ENCODE measurements at places on chromosomes 2 and 18. TPM values are rescaled to one million over a fixed set of nuclear protein-coding genes. Genes with fewer than 3 reads are reported as not detected.

Gene IL37
- total RNA-seq, result not detected

Gene AQP12B
- total RNA-seq, result not detected

Gene GLB1L
- 6.9 TPM for total RNA-seq

Gene DYNC1I2
- total RNA-seq, result 124 TPM

Gene REG1A
- total RNA-seq, result not detected

Gene GALNT5
- total RNA-seq, result not detected

Gene CRYGD
- not detected for total RNA-seq

DNA sequence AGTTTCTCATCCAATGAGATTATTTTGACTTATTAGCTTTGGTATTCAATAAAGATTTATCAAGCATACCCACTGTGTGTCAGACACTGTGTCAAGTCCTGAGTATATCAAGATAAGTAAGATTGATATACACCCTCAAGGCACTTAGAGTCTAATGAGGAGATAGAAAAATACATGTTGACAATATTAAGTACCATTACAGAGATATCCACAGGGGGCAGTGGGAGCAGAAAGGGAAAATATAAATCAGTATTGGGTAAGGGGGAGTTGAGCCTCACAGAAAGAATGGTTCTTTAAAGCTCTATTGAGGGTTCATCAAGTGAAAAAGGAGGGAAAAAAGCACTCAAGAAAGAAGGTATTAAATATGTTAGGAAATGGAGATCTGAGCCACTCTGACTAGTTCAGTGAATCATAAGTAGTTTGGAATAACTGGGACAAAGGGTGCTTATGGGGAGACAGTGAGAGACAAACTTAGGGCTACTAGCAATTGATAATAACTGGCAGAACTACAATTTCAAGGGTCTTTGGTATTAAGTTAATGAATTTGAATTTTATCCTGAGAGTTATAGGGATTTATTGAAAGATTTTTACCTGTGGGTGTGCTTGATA is 45.5 kb upstream of the SLC8A1 start:
- no peak overlapping the region for H3K27ac ChIP-seq
- H3K4me1 ChIP-seq, result no peaks in the 10 kb centered on the region
- H3K4me3 ChIP-seq, result no peak overlapping the region
- DNase-seq, result no peak

- H3K4me1 ChIP-seq, result no peaks in the 10 kb centered on the region
- no peaks in the 10 kb centered on the region for H3K36me3 ChIP-seq
- no peak for DNase-seq
- peaks cover 4% of the 10 kb centered on the region for H3K27me3 ChIP-seq
- H3K27ac ChIP-seq, result no peak overlapping the region
Observed at GRCh38 chr2:136443661-136444060, 321.7 kb upstream of the THSD7B start.

DNA sequence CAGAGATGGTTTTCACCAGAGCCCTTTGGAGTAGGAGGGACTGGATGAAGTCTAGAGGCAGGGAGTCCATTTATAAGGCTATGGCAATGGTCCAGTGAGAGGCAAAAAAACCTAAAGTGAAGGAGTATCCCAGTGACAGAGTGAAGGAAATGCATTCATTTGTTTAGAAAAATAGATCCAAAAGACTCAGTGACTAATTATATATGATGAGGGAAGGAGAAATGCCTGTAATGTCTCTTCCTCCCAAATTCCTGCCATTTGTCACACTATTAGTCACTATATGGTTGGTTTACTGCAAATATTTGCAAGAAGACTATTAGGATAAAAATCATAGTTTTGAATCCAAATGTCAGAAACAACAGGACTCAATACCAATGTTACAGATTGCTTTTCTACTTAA is 104.2 kb downstream of the ZNF521 start:
- peaks cover 2% of the 10 kb centered on the region for H3K27me3 ChIP-seq
- no peaks in the 10 kb centered on the region for H3K36me3 ChIP-seq
- H3K27ac ChIP-seq, result no peak overlapping the region
- no peak overlapping the region for H3K4me3 ChIP-seq

GRCh38 chr2:160901613-160902012 is 258.6 kb upstream of the TANK start:
- no peaks in the 10 kb centered on the region for H3K27me3 ChIP-seq
- no peaks in the 10 kb centered on the region for H3K4me1 ChIP-seq
- no peaks in the 10 kb centered on the region for H3K36me3 ChIP-seq
- no peak overlapping the region for H3K4me3 ChIP-seq
- no peak overlapping the region for H3K27ac ChIP-seq
- DNase-seq, result no peak

GRCh38 chr18:68713131-68713530 is 1.8 kb downstream of the TMX3 start:
- peaks cover 50% of the 10 kb centered on the region for H3K36me3 ChIP-seq
- no peak overlapping the region for H3K27ac ChIP-seq
- H3K27me3 ChIP-seq, result no peaks in the 10 kb centered on the region
- peak overlapping the region; percentile 81 for H3K4me3 ChIP-seq

DNA sequence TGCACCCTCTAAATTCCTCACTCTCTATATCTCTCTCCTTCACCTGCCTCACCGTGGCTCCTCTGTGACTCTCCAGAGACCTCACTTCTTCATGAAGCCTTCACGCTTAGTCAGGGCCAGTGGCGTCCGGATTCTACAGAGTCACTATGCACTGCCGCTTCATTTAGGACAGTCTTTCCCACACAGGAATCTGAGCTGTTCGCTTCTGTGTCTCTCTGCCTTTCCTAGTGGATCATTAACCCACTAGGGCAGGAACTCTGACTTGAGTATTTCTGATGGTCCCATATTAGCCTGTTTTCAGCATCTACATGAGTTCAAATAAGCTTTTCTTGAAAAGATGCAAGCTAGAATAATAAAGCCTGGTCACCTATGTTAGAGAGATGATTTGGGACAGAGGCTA is 180.2 kb upstream of the DOK6 start:
- H3K36me3 ChIP-seq, result no peaks in the 10 kb centered on the region
- H3K4me3 ChIP-seq, result no peak overlapping the region
- no peaks in the 10 kb centered on the region for H3K27me3 ChIP-seq
- no peaks in the 10 kb centered on the region for H3K4me1 ChIP-seq
- H3K27ac ChIP-seq, result no peak overlapping the region

GRCh38 chr18:56391931-56392590 is 246.3 kb downstream of the TXNL1 start:
- H3K27me3 ChIP-seq, result no peaks in the 10 kb centered on the region
- no peaks in the 10 kb centered on the region for H3K36me3 ChIP-seq
- no peak overlapping the region for H3K27ac ChIP-seq
- no peaks in the 10 kb centered on the region for H3K4me1 ChIP-seq
- DNase-seq, result no peak

DNA sequence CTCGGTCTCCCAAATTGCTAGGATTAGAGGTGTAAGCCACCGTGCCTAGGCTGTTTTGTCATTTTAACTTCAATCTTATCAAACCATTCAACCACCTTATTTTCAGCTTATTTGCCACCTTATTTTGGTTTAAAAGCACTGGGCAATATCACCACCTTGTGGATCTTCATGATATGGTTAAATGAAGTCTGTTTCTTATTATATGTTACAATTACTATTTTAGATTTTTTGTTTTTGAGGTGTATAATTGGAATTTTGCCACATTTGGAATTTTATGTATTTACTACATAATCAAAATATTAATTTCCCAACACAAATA is 43.8 kb upstream of the SCN9A start:
- DNase-seq, result peak; percentile 64
- H3K36me3 ChIP-seq, result no peaks in the 10 kb centered on the region
- no peak overlapping the region for H3K4me3 ChIP-seq
- H3K27me3 ChIP-seq, result no peaks in the 10 kb centered on the region
- H3K4me1 ChIP-seq, result no peaks in the 10 kb centered on the region

GRCh38 chr2:166134252-166135151 is 6.7 kb upstream of the SCN1A start:
- no peak overlapping the region for H3K4me3 ChIP-seq
- H3K27me3 ChIP-seq, result no peaks in the 10 kb centered on the region
- H3K36me3 ChIP-seq, result no peaks in the 10 kb centered on the region
- H3K4me1 ChIP-seq, result peaks cover 3% of the 10 kb centered on the region
- no peak for DNase-seq

DNA sequence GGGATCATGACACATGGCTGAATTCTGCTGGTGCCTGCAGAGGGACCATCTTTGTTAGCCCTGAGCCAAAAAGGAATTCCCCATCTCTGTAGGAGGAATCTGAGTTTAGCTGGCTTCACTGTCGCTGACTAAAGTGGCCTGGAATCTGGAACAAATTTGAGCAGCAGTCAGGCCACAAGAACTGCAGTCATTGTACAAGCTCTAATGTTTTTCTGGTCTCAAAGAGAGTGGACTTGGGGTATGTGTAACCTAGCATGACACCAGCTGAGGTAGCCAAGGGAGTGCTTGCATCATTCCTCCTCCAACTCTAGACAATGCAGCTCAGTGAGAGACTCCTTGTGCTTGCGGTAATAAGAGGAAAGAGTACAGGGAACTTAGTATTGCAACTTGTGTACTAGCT is 539.1 kb upstream of the LRRTM4 start:
- peaks cover 49% of the 10 kb centered on the region for H3K4me1 ChIP-seq
- H3K27me3 ChIP-seq, result no peaks in the 10 kb centered on the region
- no peak overlapping the region for H3K4me3 ChIP-seq
- no peaks in the 10 kb centered on the region for H3K36me3 ChIP-seq
- DNase-seq, result no peak

DNA sequence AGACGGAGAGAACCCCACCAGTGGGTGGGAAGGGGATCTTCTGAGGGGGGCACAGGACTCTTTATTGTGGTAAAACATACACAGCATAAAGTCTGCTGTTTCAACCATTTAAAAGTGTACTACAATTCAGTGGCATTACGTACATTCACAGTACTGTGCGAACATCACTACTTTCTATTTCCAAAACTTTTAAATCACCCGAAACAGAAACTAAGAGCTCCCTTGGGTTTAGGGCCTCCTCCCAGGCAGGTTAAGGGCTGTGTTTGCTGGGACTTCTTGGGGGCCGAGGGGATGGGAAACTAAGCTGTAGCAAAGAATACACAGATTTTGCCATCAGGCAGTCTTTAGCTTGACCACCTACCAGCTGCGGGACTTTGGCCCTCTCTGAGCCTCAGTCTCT is 242.0 kb downstream of the HAUS1 start:
- no peak overlapping the region for H3K4me3 ChIP-seq
- H3K4me1 ChIP-seq, result no peaks in the 10 kb centered on the region
- no peak for DNase-seq
- H3K36me3 ChIP-seq, result no peaks in the 10 kb centered on the region
- H3K27me3 ChIP-seq, result no peaks in the 10 kb centered on the region

DNA sequence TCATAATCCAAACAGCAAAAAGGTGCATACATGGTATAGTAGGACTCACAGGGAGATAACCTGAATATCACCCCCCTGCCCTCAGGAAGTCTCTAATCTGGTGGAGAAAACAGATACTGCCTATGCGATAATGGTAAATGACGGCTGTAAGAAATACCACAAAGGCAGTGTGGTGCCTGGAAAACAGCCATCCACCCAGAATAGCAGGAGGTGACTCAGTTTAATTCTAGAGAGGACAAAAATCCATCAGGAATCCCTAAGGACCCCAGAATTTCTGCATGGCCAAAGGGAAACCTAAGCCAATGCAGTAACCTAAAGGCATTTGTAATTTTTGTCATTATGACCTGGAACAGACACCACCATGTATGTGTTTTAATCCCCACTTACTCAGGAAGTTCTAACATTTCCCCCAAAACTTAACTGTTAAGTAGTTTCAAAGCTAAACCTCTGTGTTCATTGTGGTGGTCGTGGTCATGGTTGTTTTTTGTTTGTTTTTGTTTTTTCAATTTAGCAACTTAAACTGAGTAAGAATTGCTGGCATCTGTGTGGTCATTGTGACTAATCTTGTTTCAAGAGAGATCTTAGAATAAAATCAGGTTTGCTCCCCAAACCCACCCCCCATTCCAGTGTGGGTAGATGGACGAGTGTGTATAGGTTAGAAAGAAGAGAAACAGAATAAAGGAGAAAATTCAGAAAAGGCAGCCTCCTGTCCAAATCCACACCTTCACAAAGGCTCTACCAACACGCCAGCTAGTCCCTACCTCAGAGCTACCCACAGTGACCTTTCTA is 121.5 kb upstream of the CDCA7 start:
- no peaks in the 10 kb centered on the region for H3K4me1 ChIP-seq
- DNase-seq, result no peak
- H3K36me3 ChIP-seq, result no peaks in the 10 kb centered on the region
- H3K27me3 ChIP-seq, result no peaks in the 10 kb centered on the region

DNA sequence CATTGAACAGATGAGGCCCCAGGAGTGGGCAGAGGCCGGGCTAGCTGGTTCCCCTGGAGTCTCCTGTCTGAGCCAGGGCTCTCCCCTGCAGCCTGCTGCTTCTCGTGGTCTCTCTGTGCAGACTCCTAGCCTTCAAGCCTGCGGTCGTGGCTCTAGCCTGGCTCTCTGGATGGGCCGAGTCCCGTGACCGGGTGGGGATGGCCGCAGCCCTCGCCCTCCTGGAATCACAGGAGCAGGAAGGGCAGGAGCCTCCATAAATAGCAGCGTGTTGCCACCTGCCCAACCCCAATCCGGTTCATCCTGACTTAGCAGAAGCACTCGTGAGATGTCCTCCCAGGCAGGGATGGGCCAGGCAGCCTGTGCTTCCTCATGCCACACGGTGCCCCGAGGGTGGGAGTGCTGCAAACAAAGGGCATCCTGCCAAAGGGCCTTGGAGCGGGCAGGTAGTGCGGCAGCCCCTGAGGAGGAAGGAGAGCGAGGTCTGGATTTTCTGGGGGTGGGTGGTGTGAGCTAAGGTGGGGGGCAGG is 43.9 kb downstream of the FOSL2 start:
- DNase-seq, result no peak
- H3K4me3 ChIP-seq, result no peak overlapping the region
- H3K27ac ChIP-seq, result no peak overlapping the region
- no peaks in the 10 kb centered on the region for H3K4me1 ChIP-seq
- no peaks in the 10 kb centered on the region for H3K36me3 ChIP-seq

DNA sequence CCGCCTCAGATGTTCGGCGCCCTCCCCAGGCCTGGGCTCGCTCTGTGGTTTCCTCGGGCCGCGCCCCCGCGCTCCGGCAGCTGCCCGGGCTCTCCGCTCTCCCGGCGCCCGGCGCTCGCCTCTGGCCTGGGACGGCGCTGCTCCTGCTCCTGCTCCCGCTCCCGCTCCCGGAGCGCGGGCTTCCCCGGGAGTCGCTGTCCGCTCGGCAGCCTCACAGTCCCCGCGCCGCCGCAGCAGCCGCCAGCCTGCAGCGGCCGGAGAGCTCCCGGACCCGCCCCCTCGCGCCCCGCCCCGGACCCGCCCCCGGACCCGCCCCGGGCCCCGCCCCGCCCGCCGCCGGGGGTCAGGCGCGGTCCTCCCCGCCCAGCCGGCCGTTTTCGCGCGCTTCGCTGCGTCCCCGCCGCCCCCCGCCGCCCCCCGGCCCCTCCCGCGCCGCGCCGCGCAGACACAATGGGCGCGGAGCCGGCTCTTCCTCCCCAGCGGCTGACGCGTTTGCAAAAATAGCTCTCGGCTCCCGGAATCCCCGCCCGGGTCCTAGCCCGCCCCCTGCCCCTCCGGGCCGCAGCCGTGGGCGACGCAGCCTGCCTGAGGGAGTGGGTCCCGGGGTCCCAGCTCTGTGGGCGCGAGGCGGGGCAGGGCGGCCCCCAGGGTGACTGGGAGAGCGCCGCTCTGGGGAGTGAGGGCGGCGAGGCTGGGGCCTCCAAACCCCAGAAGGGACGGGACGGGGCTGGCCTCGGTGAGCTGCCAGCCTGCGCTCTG is at the start of gene ARL4C:
Gene ARL4C (minus strand): TSS at position 247 of the 759 bp plus-strand sequence. CDS start 495 bp downstream, outside the sequence.
- peak; percentile 78 for DNase-seq
- H3K4me3 ChIP-seq, result peak within 1 kb of the TSS; percentile 56
- H3K27ac ChIP-seq, result peak within 1 kb of the TSS; percentile 59

- H3K27me3 ChIP-seq, result peaks cover 90% of the 10 kb centered on the region
- no peaks in the 10 kb centered on the region for H3K36me3 ChIP-seq
- no peak overlapping the region for H3K4me3 ChIP-seq
Observed at GRCh38 chr18:37481491-37481890, 84.1 kb downstream of the CELF4 start.

GRCh38 chr2:179460181-179460929 is 195.7 kb upstream of the SESTD1 start:
- DNase-seq, result peak; percentile 2
- no peak overlapping the region for H3K27ac ChIP-seq
- H3K4me1 ChIP-seq, result no peaks in the 10 kb centered on the region
- no peak overlapping the region for H3K4me3 ChIP-seq

Data from A673 (cell line).